ENCODE measurements at places on chromosomes 11 and 22.

GRCh38 chr11:69075421-69076128, 26.8 kb downstream of the TPCN2 start:
- DNase-seq: no peak

GRCh38 chr11:34585304-34585734, 35.6 kb upstream of the EHF start:
- no peak for DNase-seq

GRCh38 chr22:48627203-48627602, 1200.5 kb downstream of the BRD1 start:
- DNase-seq: no peak

DNA sequence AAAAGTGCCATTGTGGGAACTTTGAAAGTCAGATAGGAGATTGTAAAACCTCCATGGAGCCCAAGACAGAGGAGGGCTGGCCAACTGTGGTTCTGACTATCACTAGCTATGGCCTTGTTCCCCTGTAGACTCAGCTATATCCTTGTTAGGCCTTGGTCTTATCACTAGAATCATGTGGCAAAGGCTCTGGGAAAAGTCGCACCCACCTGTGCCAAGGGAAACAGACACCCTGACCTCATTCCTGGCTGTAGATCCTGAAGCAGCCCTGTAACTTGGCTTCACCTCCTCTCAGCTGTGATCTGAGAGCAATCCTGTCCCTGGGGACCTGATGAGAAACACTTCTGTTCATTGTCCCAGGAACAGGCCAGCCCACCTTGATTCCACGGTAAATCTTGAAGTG, 566.2 kb downstream of the TMEM135 start:
- DNase-seq: no peak

GRCh38 chr11:128905345-128906184, 14.4 kb downstream of the KCNJ5 start:
- DNase-seq: no peak

GRCh38 chr11:74925281-74925680, 23.6 kb downstream of the XRRA1 start:
- DNase-seq: no peak

DNA sequence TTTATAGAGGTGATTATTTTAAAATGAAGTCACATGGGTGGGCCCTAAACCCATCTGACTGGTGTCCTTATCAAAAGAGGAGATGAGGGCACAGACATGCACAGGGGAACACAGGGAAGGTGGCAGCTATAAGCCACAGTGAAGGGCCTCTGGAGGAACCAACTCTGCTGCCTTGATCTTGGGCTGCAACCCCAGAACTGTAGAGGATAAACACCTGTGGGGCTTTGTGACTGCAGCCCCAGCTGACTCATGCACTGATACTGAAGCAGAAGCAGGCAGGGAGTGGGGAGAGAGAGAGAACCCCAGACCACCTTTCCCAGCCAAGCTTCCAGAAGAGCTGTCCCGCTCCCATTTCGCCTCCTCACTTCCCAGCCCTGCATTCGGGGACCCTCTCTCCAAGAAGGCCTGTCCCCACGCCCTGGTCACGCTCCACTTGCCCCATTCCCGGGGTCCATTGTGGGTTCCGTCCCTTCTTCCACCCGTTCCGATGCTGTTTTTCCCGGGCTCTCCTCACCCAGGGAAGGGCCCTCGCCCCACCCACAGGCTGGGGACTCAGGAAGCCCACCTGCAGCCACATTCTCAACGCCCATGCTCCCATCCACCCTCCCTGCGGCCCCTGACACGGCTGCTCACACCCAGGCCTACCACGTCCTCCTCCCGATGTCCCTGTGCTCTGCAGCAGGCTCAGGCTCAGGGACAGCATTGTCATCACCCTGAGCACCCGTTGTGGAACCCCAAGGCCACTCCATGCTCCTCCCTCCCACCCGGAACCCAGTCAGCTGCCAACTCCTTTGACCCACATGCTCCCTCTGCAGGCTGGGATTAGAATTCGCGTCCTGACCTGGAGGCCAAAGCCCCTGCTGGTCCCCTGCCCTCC, 90.8 kb upstream of the SHANK2 start:
- DNase-seq: peak; percentile 44

- DNase-seq: no peak
These were observed at the start of gene ARHGAP8 for GRCh38 chr22:44752285-44753188. ARHGAP8 (plus strand) TSS chr22:44752575; CDS start chr22:44786528, 33,953 bp downstream.

- no peak for DNase-seq
These were observed 55.3 kb downstream of the INSC start for GRCh38 chr11:15169815-15170551.

- DNase-seq: no peak
These were observed 8.7 kb upstream of the SMIM35 start for GRCh38 chr11:118095493-118095892.

DNA sequence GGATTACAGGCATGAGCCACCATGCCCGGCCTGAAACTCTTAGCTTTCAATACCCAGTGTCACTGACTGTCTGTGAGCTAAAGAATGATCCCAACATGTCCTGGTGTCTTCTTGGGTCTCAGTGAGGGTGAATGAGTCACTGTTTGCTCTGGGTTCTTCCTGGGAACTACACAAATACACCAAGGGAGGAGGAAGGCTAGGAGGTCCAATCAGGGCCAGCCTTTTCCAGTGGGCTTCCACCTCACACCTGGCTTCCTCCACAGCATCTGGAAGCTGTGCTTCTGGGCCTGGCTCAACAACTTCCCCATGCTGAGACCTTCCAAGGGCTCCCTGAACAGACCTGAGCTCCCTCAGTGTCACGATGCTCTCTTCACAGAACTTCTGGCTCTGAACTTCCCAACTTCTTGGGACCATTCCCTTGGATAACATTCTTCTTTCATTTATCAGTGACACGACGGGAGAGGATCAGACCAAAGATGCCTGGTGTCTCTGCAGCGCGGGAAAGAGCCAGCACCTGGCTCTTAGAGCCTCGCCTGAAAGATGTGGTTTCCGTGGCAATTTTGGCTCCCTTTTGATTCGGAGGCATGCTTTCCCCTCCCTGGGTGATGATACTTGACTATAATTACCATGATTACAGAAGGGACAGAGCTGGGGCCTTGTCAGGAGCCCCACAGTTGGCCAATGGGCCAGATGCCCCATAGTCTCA, 22.3 kb upstream of the CHRM4 start:
- DNase-seq: no peak

- DNase-seq: no peak
These were observed 37.3 kb upstream of the MYH9 start for GRCh38 chr22:36424901-36425579.

GRCh38 chr11:115180272-115180671, 323.9 kb downstream of the CADM1 start:
- no peak for DNase-seq

DNA sequence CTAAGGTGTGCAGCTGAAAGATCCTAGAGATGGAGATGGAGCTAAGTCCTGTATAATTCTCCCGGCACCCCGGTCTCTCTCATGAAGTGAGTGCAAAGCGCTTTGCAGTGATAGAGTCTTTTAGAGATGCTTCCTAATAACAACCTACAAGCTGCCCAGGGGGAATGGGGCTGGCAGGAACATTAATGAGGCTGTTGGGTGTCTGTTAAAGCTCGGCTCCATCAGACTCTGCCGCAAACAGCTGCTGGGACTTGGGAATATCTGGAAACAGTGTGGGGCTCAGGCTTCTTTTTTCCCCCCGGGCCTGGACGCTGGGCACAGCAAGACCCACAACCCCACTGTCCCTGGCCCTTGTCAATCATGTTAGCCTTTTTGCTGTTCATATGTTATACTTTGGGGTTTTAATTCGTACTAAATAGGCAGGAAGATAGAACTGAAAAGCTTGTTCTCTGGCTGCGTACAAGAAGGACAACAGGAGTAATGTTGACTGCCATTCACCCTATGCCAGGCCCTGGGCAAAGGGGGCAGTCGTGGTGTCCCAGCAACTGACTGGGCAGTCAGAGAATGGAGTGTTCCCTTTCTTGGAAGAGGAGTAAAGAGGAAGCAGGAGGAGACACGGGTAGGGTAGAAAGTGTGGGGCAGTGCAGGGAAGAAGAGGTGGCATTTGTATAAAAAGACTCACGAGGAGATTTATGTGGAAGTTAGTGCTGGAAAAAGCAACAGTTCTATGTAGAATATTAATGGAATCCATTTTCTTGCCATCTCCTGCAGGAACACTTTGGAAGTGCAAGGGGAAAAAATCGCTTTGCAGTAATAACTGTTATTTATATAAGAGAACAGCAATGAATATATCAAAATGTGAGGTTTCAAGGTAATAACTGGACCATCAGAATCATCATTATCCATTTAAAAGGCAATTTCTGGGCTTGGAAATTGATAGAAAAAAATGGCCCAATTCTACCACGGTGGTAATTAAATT, 232.8 kb downstream of the GRIK4 start:
- no peak for DNase-seq

DNA sequence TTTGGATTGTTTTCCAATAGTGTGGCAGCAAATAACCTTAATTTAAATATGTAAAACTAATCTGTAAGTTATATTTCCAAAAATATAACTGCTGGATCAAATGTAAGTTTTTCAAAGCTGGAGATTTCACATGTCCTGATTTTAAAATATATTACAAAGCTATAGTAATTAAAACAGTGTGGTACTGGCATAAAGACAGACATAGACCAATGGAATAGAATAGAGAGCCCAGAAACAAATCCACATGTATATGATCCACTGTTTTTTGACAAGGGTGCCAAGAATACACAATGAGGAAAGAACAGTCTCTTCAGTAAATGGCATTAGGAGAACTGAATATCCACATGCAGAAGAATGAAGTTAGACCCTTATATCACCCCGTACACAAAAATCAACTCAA, 4.0 kb downstream of the OR4X2 start:
- DNase-seq: no peak

DNA sequence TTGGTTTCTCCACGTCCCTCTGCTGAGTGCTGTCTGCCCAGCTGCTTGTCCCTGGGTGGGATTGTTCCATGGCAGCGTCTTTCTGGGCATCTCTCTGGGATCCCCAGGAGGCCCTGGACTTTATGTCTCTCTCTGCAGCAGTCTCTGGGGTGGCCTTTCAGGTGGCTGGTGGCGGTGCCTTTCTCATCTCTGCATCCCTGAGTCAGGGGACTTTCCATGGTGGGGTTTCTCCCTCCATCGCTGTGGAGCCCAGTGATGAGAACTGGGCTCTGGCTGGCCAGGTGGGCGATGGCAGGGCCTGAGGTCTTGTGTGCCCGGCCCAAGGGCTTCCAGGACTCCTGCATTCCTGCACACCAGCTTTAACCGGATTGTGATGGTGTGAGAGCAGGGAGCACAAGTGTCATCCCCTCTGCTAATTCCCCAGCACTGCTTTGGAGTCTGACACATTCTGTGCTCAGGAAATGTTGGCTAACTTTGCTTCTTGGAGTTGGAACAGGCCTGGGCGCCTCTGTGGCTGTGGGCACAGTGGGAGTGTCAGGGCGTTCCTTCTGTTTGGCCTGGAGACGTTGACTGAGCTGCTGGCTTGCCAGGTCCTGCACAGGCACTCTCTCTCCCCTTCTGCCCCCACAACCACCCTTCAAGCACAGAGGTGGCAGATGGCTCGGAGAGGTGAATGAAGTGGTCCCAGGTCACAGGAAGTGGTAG, 27.9 kb downstream of the FAM83F start:
- DNase-seq: no peak

- DNase-seq: no peak
These were observed 40.0 kb upstream of the RTL6 start for GRCh38 chr22:44538051-44538450.
